ENCODE measurements at places on chromosomes 3 and 15.

DNA sequence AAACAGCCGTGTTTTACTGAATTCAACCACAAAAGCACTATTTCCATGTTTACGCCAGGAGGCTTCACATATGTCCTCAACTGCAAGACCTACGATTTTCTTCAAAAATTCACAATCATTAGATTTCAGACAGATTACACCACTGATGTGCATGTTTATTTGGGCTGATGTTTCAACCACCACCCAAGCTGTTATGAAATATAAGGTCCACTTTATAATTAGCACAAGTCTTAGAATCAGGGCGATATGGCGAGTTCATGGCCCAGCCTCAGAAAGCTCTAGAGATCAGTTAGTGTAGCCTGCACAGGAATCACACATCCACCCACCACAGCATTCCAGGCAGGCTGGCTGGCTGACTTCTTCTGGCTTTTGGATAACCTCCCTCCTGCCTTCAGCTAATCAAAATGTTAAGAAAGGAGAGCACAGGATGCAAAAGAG is 15.4 kb downstream of the SH3BP5 start:
- DNase-seq = no peak

DNA sequence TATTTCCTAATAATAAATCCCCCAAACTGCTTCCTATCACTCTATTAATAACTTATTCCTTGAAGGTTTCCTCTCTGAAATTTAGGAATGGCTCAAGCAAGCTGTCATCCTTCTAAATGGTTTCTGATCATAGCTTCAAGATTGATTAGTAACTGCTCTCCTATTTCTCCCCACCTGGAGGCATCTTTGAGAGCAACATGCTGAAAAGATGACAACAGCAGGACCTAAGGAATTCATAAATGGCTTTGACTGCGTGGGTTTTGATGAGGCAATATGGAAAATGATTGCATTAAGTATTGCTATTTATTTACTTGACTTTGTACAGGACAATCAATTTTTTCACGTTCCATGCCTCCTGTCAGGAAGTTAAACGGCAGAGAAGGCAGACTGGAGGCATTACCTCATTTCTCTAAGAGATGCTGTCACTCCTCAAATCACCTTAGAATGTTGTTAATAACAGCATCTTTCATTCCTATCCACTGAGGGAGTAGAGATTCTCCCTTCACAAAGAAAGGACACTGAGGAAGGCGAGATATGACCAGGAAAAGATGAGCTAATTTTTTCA is 256.4 kb downstream of the EPHB1 start:
- DNase-seq = no peak

GRCh38 chr3:48985831-48986376 is 4.1 kb upstream of the P4HTM start:
- DNase-seq = no peak

GRCh38 chr15:93037820-93038705 is 50.9 kb downstream of the RGMA start:
- no peak for DNase-seq

GRCh38 chr15:101425787-101426365 is 63.6 kb downstream of the PCSK6 start:
- DNase-seq = no peak

GRCh38 chr3:175731543-175731942 is 872.4 kb downstream of the NAALADL2 start:
- no peak for DNase-seq

DNA sequence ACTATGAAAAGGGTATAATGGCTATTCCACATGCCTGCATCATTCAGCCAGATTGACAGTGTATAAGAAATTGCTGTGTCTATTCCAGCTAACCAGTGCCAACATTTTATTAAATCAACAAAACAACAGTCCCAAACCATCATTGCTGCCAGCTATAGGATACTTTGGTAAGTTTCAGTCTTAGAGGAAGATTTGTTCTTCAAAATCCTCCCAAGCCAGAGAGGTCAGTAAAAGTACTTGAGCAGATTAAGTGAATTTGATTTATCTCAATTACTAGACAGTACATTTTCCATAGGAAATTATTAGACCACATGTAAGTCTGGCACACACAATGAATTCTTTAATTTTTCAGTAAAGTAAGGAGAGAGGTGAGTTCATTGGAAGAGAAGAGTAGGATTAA is 50.7 kb downstream of the TFG start:
- no peak for DNase-seq

DNA sequence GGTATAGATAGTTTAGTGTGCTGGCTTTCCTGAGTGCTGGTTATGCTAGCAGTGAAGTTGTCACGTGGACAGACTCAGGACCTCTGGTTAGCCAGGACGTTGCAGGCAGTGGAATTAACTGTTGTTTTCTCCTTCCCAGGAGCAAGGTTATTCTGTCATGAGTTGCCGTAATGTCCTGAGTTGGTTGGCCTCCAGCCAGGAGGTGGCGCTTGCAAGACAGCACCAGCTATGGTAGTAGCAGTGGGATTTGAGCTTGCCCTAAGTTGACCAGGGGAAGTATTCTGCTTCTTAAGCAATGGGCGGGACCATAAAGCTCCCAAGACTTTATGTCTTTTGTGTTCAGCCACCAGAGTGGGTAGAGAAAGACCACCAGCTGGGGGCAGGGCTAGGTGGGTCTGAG is 240.7 kb upstream of the DNAJC19 start:
- no peak for DNase-seq

DNA sequence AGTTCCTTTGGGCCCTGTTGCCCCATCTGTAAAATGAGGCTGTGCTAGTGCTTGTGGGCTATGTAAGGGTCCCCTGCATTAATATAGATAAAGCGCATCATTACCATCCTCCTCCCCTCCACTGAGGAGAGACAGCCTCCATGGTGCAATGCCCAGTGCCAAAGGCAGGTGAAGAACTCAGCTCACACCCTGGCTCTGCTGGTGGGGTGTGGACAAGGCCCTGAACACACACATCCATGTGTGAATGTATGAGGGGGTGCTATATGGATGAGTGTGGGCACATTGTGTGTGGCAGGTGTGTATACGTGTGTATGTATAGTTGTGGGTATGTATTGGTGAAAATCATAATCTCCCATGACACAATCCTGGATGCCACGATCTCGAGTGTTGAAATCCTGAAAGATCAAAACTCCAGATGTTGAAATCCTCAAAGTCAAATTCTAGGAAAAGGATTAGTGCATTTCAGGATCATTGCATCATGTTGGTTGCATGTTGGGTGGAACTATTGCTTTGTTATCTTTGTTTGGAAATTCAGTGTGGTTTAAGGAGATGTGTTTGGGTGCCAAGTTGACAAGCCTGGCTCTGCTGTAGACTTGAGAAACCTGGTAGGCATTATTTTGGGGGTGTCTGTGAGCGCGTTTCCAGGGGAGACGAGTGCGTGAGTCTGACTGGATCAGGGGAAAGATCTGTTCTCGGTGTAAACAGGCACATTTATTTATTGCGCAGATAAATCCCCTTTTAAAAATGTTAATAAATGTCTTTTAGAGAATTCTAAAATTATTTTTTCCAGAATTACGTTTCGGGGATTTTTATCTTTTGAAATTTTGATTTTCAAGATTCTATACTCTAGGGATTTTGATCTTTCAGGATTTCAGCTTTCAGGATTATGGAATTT is 42.0 kb upstream of the SEC61A1 start:
- DNase-seq = no peak

GRCh38 chr15:48358229-48359152 is 27.3 kb downstream of the DUT start:
- DNase-seq = no peak

DNA sequence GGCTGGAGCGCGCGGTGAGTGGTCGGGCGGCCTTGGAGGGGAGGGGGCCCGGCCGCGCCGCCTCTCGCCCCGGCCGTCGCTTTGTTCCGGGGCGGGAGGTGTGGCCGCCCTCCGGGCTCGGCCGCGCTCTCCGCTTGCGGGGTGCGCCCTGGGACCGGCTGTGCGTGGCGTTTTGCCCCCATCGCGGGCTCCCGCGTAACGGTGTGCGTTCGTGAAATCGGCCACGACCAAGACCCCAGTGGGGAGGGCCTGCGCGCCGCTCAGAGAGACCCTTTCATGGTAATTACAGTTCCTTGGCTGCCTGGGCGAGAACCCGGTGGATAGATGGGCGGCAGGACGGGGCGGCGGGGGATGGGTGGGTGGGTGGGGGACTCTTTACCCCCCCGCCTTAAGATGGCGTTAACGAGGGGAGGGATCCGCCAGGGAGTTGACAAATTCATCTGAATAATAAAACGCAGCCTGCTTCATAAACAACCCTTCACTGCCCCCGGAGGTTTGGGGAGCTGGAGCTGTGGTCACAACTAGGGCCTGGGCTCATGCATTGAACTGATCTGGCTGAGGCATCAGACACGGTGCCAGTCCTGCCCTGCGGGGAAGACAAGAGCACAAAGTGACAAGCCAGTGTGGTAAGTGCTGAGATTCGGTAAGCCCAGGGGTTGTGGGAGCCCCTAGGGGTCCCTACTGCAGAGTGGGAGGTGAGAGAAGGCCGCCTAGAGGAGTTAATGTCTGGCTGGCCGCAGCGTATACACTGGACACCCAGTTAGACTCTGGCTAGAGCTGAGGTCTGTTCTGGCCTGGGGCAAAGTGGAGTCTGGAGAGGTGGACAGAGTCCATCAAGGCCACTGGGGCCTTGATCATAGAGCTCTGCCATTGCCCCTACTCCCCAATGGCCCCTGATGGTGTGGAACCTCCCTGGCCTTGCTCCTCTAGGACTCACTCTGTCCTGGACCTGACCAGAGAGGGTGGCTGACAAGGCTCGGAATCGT is 668 bp downstream of the MRAS start:
- no peak for DNase-seq

DNA sequence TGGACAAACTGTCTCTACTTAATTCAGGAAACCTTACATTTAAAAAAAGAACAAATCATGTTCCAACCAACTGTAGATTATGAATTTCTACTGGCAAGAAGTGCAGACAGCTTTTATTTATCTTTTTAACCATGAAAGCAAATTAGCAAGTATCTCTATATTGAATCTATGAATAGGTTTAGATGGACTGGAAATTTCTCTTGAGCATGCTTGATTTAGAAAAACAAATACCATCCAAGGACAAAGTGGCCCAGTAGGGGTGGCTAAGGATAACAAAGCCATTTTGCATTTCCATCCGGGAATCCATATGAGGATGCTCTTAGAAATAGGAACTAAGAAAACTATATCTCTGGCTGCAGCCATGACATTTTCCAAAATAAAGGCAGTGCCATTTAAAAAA is 150.6 kb downstream of the KCNMB2 start:
- no peak for DNase-seq

DNA sequence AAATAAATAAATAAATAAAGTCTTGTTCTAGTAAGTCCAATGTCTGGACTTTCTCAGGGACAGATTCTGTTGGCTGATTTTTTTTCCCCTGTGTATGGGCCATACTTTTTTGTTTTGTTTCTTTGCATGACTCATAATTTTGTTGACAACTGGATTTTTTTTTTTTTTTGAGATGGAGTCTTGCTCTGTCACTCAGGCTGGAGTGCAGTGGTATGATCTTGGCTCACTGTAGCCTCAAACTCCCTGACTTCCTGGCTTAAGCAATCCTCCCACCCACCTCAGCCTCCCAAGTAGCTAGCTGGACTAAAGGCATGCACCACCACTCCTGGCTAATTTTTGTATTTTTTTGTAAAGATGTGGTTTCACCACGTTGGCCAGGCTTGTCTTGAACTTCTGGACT is 38.9 kb downstream of the TICRR start:
- DNase-seq = no peak

DNA sequence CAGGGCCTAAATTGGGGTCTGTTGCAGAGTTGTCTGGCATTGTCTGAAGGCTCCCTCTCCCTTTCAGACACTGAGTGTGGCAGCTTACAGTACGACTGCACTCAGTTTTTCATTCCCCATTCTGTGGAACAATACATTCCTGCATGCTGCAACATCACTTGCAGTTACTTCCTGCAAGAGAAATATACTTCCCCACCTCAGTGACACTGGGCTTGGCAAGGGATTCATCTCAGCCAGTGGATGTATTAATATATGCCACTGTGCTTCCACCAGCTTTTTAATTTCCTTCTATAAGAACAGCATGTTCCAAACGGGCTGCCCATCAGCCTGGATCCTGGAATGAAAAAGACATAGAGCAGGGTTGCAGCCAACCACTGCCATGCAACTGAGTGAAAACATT is 23.1 kb downstream of the B3GALNT1 start:
- no peak for DNase-seq

DNA sequence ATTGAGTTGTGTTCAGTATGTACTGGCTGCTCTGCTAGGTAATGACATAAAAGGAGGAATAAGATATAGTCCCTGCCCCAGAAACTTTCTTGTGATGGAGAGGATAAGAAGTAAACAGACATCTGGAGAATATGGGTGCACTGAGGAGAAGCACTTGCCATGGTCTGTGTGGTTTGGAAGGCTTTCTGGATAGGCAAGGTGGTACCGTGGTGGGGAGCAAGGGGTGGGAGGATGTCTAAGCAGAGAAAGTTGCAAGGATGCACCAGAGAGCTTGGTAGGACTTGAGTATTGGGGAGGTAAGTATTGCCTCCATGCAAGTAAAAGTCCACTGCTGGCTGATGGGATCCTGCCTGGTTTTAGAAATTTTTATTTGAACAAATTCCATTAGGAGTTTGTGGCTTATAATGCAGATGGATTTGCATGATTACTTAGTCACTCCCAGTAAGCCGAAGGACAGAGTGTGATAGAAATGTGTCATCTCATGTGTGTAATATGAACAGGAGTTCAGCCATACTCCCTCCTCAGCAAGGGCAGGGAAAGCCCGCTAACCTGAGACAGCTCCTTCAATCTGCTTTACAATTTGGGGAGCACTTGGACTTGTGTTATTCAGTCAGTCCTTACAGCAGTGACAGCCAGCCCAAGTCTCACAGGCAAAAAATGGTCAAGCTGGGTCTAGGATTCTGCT is 53.6 kb downstream of the CLSTN2 start:
- no peak for DNase-seq

DNA sequence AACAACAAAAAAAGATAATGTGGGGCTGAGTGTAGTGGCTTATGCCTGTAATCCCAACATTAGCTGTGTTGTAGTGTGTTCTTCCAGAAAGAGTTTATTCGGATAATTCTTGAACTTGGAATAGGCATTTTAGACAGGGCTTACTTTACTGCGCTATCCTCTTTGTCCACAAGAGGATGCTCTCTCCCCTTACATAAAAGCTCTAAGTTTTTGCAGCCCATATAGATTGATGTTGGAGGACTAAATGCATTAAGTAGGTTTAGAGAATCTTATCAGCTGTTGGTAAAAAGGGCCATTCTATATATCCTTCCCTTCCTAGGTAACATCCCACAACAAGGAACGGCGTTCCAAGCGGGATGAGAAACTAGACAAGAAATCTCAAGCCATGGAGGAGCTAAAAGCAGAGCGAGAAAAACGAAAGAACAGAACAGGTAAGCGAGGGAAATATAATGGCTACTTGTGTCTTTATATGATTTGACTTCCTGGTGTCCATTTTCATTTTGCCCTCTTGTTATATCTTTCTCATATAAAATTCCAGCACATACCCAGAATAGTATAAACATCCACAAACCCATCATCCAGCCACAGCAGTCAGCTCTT is 27.8 kb upstream of the ITPKA start:
- no peak for DNase-seq

GRCh38 chr3:42371776-42372175 is 38.6 kb downstream of the LYZL4 start:
- no peak for DNase-seq

DNA sequence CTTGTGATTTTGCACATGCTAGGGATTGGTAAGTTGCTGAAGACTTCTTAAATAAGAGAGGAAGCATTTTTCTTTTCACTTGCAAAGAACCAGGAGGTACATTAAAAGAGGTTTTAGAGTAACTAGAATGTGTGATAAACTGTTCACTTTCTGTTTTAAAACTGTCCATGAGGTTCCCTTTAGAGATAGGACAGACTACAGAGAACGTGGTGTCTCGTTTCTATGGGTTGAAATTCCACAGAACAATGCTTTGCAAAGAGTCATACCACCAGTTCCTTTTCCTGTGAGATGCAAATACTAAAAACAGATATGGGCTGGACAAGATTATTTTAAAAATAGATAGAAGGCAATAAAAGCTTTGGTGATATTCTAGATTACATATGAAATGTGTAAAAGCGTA is 372.8 kb downstream of the TIGIT start:
- DNase-seq = no peak

Measured in stimulated activated CD4-positive, alpha-beta T cell treated with anti-CD3 and anti-CD28 coated beads, TNF-alpha, amount 100 ng/mL, for 24 hours (primary cell).